ENCODE measurements at places on chromosomes 5 and 9.
A peak's percentile ranks its signal among the peaks of the same experiment; 100 is the strongest.

- peak; percentile 98 for DNase-seq
These were observed 17.6 kb upstream of the MUSK start for GRCh38 chr9:110650991-110651411.

GRCh38 chr5:116880150-116880549, 305.5 kb upstream of the SEMA6A start:
- DNase-seq: no peak

- no peak for DNase-seq
These were observed 73.1 kb upstream of the SAP30L start for GRCh38 chr5:154372661-154373060.

- peak; percentile 28 for DNase-seq
These were observed 1.5 kb downstream of the GDNF start for GRCh38 chr5:37838152-37838932.

DNA sequence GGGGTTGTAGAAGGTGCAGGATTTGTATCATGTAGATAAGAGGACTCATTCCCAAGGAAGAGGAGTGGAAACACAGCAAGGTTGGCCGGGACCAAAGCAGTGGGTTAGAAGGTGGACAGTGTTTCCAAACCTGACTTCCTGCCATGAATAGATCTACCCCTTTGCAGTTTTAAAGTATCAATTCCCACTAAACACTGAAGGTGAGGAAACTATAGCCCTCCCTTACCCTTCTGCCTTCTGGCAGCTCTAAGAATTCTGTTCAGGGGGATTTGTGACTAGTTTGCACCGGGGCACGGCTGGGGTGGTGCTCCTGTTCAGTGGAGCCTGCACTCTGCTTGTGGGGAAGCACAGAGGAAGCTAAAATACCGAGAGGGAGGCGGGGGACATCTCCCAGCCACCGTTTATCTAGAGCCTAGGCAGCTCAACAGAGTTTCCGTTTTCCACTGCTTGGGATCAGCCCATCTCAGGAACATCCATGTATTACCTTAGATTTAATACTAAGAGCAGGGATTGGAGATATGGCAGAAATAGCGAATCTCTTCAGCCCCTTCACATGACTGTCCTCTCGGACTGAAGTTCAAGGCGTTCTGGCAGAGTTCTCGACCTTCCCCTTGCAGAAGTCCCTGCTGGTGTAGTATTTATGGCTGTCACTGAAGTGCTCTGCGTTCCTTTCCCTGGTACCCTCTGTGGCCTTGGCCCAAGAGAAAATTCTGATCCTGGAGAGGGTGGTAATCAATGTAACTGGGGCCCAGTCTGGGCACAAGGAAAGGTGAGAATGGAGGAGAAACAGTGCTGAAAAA, 5.4 kb downstream of the ISL1 start:
- peak; percentile 61 for DNase-seq

DNA sequence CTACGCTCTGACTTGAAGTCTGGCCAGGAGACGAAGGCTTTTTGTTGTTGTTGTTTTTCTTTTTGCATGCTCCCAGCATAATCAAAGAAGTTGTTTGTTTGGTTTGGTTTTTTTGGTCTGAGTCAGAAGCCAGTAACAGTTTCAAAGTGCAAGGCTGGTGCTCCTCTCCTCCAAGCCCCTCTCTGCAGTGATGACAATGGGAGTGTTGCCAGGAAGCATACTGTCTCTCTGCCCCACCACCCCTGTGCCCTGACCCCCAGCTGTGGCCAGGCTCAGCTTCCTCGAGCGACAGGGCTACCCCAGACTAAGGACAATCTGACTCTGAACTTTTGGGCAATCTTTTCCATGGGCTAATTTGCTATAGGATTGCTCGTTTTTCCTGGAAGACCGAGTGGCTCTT, 173.8 kb upstream of the PITX1 start:
- peak; percentile 13 for DNase-seq

DNA sequence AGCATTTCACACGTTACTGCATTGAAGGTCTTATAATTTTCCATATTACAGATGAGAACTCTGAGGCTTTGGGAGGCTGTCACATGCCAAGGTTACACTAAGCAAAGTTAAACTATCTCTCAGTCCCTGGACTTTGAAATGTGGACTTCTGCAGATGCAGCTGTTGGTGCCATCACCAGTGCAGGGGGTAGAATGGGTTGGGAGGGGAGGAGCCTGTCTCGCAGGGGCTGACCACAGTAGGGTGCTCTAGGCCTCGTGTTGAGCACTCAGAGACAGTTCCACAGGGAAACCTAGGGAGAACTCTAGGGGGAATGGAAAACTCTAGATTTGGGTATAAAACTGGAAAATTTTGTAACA, 220.9 kb downstream of the MAPKAP1 start:
- DNase-seq: no peak

GRCh38 chr9:105357937-105358336, 89.9 kb upstream of the FSD1L start:
- DNase-seq: no peak

- DNase-seq: peak; percentile 89
These were observed 79.4 kb downstream of the ESM1 start for GRCh38 chr5:54905942-54906537.

DNA sequence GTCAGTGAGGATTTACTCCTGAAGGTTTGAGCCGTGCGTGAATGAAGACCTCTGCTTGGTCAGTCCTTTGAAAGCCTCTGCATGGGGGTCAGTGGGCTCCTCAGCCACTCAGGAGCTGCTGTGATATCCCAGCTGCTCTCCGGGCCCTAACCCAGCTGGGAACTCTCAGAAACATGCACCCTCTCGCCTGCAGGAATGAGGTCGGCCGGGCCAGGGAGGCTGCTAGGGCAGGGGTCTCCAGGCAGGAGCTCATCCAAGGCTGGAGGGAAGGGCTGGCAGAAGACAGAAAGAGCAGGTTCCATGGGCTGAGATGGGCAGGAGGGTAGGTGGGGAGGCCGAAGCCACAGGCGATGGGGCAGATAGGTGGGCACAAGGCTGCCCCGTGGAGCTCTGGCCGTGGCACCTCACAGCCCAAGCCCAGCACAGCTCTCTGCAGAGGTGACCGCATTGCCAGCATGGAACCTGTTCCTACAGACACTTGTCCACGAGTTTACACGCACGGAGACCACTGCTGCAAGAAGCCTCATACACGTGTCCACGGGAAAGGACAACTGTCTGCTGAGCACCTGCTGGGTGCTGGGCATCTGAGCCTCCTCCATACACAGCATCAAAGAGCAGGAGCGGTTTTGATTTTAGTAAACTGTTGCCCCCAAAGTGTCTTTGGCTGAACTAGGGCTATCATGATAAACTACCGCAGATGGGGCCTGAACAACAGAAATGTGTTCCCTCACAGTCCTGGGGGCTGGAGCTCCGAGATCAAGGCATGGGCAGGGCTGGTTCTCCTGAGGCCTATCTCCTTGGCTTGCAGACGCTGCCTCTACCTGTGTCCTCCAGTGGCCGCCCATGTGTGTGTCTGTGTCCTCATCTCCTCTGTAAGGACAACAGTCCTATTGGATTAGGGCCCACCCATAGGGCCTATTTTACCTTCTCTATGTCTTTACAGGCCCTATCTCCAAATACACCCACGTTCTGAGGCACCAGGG, 85.2 kb upstream of the ADAMTS2 start:
- no peak for DNase-seq

GRCh38 chr5:105639511-105639910, 2031.2 kb downstream of the EFNA5 start:
- no peak for DNase-seq

DNA sequence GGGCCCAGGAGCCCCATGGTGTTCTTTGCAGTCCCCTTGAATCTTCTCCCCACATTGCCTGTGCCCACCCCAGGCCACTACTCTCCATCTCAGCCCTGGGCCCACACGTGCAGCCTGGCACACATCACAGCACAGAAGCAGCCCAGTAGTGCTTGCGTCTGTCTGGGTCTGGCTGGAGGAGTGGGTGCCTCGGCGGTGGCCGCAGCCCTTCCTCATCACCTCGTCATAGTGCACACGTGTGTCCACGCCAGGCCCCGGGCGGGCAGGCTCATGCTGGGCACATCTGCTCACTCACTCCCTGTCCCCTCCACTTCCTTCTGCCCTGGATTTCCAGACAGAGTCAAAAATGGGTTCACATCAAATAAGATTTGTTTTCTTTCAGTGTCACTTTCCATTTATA, 33.3 kb downstream of the FGF1 start:
- no peak for DNase-seq

DNA sequence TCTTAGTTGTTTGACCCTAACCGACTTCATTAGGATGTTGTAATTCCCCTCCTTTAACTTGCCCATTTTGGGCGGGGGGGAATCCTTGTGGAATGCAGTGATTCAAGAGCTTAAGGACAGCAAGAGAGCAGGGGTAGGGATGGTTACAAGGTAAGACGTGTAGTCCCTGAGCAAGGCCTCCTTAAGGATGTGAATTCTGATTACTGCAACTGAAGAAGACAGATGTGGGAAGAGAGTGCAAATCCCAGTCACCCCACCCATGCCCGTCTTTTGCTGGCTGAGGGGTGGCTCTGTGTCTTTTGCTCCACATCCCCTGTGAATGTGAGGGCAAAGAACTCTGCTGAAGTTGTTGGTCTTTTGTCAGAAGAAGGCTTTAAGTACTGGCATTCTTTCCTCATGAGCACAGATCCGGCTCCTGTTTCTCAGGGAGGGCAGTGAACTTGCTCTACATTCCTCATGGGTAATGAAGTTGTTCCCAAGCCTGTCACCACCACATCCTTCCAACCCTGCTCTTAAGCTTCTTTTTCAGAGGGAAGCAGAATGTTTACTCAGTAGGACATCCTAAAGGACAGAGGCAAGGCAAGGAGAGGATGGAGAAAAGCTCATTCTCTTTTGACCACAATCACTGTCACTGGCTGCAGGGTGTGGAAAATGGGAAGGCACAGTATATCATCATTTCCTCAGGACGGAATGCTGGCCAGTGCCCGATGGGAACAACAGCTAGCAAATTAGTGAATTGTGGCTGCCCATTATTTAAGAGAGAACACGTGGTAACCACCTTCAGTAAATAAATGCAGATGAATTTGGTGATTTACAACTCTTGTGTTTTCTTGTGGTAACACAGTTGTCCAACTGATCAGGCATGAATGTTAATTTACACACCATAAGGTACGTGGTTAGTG, 61.5 kb downstream of the RAI14 start:
- peak; percentile 97 for DNase-seq

GRCh38 chr9:88799541-88800328, 191.5 kb upstream of the S1PR3 start:
- no peak for DNase-seq
